ENCODE measurements at places on chromosomes 13 and 19. TPM values are rescaled to one million over a fixed set of nuclear protein-coding genes. Genes with fewer than 3 reads are reported as not detected.

KLK13 gene
- total RNA-seq, result 4.2 TPM

DNA sequence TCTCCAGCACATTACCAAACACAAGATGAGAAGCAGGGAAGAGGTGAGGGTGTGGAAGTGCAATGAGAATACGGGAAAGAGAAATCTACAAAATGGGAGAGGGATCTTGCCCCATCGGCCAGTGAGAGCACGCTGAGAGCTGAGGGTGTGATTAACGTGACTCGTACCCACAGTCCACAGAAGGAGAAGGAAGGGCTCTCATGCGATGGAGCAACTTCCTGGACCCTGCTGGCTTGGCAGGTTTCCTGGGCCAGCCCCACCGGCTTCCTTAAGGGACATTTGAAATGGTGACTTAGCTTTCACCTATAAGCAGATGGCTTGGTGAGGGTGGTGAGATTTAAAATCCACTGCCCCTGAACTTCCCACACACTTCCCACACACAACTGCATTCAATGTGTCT is 740.1 kb downstream of the UQCRFS1 start:
- no peak for DNase-seq

CARS2 gene
- 41.9 TPM for total RNA-seq

- DNase-seq, result no peak
Measured at GRCh38 chr19:45931055-45931454, 16.5 kb upstream of the NANOS2 start.

DNA sequence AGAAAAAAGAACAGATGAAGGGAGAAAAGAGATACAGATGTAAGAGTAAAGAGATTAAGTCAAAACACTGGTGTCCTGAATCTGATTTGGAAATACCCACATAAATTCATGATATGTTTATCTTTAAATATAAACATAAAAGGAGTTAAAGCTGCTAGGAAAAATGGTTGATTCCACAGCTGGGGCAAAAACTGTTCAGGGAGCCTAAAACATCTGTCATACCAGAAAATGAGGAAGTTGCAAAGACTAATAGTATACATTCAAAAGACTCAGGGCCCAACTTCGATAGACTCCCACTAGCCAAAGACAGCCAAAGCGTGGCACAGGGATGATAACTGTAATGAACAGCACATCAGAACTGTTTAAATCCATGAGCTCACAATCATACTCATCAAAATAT is 62.0 kb downstream of the ABCC4 start:
- DNase-seq, result no peak

DNA sequence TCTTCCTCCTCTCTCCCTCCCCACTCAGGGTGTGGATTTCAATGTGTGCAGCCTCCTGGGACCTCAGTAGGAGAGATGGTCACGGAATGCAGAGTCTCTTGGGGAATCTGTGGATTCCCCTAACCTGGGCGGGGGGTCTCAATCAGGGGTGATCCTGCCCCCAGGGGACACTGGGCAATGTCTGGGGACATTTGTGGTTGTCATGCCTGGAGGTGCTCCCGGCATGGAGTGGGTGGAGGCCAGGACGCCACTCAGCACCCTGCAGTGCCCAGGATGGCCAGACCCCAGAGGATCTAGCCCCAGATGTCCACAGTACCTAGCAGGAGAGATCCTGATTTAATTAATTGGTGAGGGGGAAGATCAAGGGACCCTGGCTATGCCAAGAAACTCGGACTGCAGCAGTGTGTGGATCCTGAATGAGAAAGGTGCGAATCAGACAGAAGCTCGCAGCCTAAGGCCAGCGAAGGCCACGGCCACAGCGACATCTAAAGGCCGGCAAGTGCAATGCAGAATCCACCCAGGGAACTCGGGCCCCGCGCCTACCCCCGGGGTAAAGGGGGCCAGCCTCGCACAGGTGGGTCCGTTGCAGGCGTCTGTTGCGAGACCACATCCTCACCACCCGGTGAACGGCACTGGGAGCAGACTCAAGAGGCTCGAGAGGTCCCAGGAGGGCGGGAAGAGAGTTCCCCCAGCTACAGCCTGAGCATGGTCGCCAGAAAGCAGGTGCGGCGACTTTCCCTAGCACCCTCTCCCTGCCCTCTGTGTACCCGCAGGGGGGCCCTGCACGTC is 88.8 kb downstream of the GNG7 start:
- DNase-seq, result peak; percentile 71

DNA sequence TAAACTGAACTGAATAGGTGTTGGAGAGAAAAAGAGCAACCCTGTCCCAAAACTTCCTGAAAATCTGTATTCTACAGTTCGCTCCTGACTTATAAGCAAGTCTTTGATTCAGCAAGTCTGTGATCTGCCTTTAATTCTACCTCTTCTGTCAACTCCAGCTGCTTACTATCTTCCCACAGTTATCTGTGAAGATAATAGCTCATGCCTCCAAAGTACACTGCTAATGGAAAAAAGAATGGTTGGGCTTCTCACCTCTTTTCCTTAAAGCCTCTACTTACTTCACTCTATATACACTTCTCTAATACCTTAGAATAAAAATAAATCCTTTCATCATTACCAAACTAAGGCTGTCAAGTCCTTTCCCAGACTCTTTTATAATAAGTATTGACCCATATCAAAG is 391.5 kb upstream of the MIR17HG start:
- no peak for DNase-seq

- no peak for DNase-seq
Measured at GRCh38 chr13:52644108-52644507, 1.9 kb downstream of the HNRNPA1L2 start.

GRCh38 chr13:38564256-38565150 is 122.4 kb upstream of the FREM2 start:
- no peak for DNase-seq

CYP2B6 gene
- 2.3 TPM for total RNA-seq

GRCh38 chr13:30816736-30817135 is 81.4 kb downstream of the ALOX5AP start:
- no peak for DNase-seq

- DNase-seq, result no peak
Measured at GRCh38 chr19:43747557-43748204, 7.1 kb downstream of the SMG9 start.

DNA sequence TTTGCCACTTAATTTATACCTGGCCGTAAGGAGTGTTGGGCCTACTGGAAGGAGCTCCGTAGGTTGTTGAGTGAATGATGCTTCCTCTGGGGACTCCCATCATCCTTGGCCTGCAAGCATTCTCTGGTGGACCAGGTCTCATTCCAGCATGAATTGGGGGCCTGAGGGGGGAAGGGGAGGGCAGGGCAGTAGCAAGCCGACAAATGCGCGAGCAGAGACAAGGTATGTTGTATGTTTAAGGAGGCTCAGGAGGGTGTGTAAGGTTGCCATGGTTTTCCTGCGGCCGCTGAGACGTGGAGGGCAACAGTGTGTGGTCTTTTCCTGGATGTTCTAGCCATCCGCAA is 749 bp downstream of the ZNF264 start:
- no peak for DNase-seq

PNMA8B gene
- 1.4 TPM for total RNA-seq

HS6ST3 gene
- 0.48 TPM for total RNA-seq

GRCh38 chr19:42529248-42529764 is 1.0 kb upstream of the CEACAM1 start:
- DNase-seq, result peak; percentile 80

DBP gene
- total RNA-seq, result 12.6 TPM

GRCh38 chr13:91357613-91358386 is 10.3 kb downstream of the MIR17HG start:
- no peak for DNase-seq

C13orf46 gene
- total RNA-seq, result 0.55 TPM

SBK2 gene
- total RNA-seq, result 2.5 TPM

GRCh38 chr13:29924482-29925350 is 74.3 kb upstream of the UBL3 start:
- DNase-seq, result no peak

DNA sequence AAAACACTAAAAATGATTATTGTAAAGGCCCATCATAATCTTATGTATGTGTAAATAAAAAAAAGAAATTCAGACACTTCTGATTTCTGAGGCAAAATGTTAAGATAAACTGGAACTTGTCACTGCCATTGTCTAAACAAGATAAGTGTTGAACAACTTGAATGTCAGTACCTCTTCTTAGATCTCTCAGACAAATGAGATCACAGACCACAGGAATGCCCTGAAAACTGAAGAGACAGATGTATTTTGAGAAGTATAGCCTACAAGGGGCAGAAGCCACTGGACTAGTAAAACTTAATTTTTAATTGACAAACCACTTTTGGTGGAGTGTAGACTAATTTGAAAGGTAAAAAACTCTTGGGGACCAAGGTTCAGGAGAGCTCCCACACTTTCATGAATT is 375.5 kb upstream of the SLITRK5 start:
- no peak for DNase-seq

GRIK5 gene
- total RNA-seq, result 45.0 TPM

DNA sequence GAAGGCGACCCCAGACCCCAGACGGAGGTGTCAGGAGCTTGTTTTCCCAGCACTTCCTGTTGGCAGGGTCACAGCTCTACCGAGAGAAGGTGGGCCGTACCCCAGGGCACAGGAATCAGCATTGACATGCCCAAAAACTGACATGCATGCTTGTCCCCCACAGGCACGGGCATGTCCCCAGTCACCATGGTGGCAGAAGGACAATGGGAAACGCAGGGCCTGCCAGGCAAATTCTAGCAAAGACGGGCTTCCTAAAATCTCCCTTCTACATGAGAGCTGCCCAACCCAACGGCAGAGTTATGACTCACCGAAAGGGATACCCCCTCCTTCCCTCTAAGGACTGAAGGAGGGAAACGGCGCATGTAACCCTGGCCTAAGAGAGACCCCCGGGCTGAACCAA is 18.5 kb downstream of the TSHZ3 start:
- DNase-seq, result no peak

DNA sequence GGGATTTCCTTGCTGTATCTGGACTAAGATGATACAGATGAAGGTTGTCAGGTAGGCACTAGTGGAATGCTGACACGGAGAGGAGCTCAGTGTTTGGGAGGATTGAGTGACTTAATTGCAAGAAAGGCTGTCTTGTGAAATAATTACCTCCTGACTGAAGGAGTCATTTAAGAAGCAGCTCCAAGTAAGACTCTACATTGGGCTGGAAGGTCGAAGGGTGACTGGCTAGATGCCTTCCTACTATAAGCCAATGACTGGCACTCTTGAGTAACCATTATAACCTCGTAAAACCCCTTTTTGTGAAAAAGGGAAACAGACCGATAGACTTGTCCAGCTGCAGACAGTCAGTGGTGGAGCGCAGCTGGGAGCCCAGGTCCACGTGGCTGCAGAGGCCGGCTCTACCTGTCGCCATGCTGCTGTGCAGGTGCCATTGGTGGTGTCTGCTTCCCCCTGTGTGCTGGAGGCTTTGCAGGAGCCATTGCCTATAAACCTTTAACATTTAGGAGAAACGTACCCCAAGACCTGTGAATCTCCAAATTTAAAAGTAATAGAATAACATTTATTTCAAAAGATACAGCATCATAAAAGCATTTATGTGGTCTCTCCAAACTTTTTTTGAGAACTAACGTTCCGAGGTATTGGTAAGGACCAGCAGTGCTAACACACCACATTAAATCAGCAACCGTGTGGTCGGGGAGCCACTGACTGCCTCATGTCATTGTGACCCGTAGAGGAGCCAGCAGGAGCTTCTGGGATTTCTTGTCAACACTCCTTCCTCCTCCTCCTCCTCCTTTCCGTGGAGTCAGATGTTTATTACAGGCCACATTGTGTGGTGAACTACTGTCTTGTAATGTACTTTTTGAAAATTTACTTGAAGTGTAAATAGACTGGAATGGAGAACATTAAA is 80.4 kb upstream of the TEX29 start:
- DNase-seq, result no peak

GARIN5A gene
- total RNA-seq, result 10.5 TPM

DNA sequence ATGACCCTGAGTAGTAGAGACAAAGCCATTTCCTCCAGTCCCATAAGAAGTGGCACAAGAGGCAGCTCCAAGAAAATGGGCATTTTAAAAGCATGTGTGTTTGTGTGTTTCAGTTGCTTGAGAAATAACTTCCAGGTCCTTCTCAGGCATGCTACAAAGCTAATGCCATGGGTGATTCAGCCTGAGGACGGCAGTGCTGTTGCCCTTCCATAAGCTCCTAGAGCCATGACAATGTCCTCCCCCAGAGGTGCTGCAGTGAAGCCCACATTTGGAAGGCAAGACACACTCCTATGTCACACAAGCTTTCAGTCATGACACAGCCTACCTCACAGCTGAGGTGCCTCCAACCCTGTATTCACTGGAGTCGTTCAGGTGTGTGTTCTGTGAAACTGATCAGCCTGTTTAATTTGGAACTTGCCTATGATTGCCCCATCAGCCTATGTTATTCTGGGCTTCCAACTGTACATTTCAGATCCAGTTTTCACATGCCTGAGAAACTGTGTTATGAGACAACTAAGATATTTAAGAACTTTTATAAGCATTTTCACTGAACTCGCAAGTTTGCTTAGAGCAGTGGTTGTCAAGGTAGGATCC is 213.6 kb downstream of the FOXO1 start:
- no peak for DNase-seq

DNA sequence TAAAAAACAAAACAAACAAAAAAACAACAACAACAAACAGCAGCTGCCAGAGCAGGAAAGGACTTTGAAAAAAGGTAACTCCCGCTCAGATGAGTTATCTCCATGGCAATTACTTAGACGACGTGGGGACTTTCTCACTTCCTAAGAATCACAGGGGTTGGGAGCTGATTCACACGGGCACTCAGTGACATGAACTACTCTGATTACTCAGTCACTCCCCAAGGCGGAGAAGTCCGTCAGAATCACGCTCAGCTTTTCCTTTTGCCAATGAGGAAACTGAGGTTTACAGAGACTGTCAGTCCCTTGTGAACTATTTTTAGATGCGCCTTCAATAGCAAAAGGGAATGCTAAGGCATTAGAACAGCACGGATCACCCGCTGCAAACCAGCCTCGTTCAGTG is 32.3 kb upstream of the MATK start:
- DNase-seq, result no peak
